ENCODE measurements at places on chromosomes 5 and 9.

- no peak for DNase-seq
Observed at GRCh38 chr5:175837171-175837699, 34.1 kb upstream of the CPLX2 start.

DNA sequence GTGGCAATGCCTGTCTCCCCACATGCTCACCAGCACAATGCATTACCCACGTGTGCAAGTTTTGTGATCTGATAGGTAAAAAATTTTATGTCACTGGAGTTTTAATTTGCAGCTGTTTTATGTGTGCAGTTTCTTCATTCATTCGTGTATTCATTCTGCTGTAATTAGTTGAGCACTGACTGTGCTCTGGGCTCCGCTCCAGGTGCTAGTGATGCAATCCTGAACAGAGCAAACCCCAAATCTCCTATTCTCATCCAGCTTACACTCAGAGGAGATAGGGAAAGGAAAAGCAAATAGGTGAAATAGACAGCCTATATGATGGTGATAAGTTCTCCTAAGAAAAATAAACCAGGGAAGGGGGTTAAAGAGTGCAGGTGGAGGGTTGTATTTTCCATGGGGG, 148.4 kb downstream of the TENT4A start:
- no peak for DNase-seq

GRCh38 chr5:115184770-115185169, 15.1 kb upstream of the TRIM36 start:
- DNase-seq: no peak

GRCh38 chr5:122067390-122067789, 10.7 kb downstream of the LOX start:
- DNase-seq: no peak

- DNase-seq: no peak
Observed at GRCh38 chr5:12125895-12126294, 221.6 kb upstream of the CTNND2 start.

- DNase-seq: no peak
Observed at GRCh38 chr5:15074651-15075050, 203.1 kb upstream of the ANKH start.

- DNase-seq: no peak
Observed at GRCh38 chr5:65734921-65735320, 12.9 kb downstream of the NLN start.

DNA sequence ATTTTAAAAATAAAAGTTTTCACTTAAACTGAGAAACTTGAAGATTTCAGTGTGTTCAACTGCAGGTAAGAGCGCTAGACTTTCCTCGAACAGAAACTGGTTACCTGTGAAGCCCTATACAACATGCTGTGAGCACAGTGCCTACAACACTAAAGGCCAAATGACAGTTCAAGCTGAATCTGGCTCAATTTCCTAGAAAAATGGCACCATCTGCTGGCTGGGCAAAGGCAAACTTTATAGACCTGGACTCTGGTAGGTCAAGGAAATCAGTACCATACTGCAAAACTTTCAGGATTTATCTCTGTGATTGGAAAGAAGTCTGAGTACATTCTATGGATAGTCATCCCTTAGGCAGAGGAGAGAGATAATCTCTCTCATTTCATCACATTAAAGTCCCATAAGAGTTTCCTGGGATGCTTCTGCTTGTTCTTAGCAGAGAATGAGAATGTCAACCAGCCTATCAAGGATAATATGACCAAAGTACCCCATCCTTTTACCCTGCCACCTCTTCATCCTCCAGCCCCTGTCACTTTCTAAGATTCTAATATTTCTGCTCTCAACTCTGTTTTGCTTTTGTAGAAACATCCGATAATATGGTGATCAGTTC, 31.8 kb upstream of the FOXB2 start:
- no peak for DNase-seq

GRCh38 chr5:135064235-135064570, 30.2 kb upstream of the PITX1 start:
- DNase-seq: no peak

DNA sequence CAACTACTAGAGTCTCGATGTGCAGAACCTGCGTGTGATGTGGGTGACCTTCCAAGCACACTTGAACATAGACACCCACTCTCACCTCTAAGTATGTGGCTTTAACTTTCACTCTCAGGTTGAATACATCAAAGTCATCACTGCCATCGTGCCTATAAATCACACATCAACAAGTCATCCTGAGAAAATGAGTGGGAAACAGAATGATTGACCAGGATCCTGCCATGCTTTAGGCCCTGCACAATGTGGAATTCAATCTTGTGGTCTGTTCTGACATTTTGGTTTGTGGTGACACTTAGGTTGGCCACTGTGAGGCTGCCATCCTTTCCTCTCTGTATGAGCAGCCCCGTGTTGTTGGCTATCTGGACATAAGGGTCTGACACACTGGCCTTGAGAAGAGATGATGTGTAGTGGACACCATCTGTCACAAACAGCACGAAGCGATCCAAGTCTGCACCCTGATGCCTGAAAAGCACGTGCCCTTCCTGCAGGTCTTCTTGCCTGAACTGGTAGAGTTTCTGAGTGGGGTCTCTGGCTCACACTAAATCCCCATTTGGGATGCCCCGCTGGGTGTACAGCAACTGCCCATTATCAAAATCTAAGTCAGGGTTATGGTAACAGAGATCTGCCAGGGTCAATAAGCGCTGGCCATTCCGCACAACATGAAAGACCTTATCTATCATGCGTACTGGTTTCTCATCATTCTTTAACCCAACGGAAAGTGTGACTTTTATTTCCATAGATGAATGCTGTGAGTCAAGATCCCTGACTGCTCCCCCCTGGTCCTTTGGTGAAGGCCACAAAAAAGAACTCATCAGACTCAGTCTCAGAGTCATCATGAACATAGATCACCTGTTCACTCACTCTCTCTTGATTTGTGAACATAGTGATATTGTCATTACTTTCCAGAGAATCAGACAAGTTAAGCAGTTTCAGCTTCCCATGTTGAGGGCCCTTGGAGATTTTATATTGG, 116.6 kb downstream of the ESM1 start:
- no peak for DNase-seq

DNA sequence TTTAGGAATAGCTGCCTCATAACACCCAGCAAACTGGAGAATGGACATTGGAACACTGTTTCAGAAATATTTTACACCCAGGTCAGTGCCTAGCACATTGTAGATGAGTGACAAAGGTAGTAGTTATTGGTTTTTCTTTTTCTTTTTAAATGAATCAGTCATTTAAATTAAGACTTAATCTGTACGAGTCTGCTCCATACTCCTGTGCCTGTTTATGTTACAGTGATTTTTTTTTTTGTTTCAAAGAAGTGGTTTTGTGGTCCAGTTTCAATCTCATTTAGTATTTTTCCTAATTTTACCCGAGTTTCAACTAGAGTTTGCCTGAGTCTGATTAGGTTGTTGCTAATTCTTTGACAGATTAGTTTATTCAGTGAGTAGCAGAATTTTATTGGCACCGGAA, 16.2 kb downstream of the LMNB1 start:
- no peak for DNase-seq

- no peak for DNase-seq
Observed at GRCh38 chr5:5314166-5314565, 108.3 kb upstream of the ICE1 start.

DNA sequence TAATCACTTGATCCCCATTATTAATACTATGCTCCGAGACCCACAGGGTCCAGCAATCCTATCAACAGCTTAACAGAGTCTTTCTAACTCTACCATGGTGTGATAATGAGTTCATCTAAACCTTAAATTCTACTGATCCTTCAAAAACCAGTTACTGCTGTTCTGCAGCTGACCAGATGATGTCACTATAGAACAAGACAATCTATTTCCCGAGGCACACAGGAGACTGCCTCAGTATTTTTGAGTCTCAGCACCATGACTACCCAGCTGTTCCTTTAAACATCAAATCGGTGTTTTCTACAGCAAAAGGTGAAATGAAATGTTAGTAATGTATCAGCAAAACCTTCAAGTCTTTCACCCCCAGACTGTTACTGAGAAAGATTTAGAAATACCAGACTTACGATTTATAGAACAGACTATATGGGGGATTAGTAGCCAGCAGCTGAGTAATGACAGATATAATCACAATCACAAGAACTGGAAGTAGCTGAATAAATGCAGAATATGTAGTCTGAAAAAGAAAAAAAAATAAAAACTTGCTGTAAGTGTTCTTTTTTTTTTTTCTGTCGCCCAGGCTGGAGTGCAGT, 16.9 kb downstream of the DNAJC18 start:
- DNase-seq: no peak

GRCh38 chr5:77560677-77561263, 68.7 kb upstream of the WDR41 start:
- DNase-seq: no peak

DNA sequence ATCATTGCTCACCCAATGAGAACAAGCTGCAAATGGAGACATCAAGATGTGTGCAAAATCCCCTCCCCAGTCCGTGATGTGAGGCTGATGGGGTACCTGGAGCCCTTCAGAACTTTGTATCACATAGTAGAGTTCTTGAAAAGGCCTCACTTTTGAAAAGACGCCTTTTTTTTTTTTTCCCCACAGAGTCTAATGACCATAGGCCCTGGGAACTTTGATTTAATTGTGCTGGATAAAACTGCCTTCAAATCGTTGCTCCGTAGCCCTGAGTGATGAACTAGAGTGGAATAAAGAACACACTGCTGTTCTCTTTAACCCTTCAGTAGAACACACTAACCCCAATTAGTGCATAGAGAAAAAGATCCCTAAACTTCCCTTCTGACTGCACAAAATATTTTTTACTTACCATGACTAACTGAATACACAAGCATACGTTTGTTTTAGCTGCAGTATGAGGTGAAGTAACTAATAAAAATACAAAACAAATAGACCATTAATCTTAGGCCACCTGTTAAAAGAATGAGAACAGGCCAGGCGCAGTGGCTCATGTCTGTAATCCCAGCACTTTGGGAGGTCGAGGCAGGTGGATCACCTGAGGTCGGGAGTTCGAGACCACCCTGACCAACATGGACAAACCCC, 15.1 kb downstream of the PSAT1 start:
- DNase-seq: no peak

- DNase-seq: no peak
Observed at GRCh38 chr5:360257-361027, 38.9 kb downstream of the AHRR start.

GRCh38 chr9:72362680-72363139, 2.3 kb downstream of the ZFAND5 start:
- DNase-seq: no peak

DNA sequence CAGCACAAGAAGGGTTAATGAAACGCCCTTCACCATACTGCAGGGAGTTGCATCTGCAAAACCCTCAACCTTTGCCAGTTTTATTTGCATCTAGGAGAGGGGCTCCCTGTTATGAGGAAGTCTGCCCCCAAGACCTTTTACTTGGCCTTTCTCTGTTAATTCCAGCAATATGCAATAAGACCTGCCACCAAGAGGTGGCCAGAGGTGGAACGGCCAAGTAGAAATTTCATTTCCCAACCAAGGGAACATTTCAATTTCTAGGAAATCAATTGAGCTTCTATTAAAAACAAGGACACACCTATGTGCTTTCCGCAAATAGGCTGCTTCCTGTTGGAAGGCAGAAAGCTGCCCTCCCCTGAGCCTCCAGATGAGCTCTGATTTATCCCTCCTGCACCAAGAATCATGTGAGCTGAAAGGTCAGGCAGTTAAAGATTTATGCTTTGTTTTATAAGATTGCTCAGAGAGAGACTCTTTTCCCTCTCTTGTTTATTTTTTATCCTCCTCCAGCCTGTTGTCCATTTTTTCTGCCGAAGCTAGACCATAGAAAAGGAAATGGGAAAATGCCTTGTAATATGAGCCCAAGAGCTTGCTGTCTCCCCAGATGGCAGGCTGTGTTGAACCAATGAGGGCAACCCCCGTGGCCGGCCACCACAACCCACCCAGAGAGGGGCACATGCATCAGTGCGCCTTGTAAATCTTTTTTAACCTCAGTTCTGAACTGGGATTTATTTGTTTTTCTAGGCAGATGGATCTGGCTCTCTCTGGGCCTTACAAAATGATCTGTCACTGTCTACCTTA, 572.8 kb downstream of the TLE1 start:
- no peak for DNase-seq

- peak; percentile 36 for DNase-seq
Observed at GRCh38 chr9:1978941-1979340, 36.2 kb upstream of the SMARCA2 start.

- no peak for DNase-seq
Observed at GRCh38 chr5:170195961-170196360, 36.8 kb upstream of the C5orf58 start.

Data from BJ (cell line).